ENCODE measurements at places on chromosomes 12 and 14.

- no peak overlapping the region for H3K27ac ChIP-seq
- no peaks in the 10 kb centered on the region for H3K4me1 ChIP-seq
- no peaks in the 10 kb centered on the region for H3K27me3 ChIP-seq
- H3K4me3 ChIP-seq = no peak overlapping the region
- no peak for DNase-seq
- H3K36me3 ChIP-seq = no peaks in the 10 kb centered on the region
Measured at GRCh38 chr12:5257763-5258495, 174.0 kb upstream of the NTF3 start.

GRCh38 chr14:90287791-90288190 lies 31.4 kb downstream of the PSMC1 start:
- H3K4me3 ChIP-seq = no peak overlapping the region
- DNase-seq = no peak
- no peak overlapping the region for H3K27ac ChIP-seq
- H3K4me1 ChIP-seq = no peaks in the 10 kb centered on the region
- H3K27me3 ChIP-seq = no peaks in the 10 kb centered on the region
- H3K36me3 ChIP-seq = peaks cover 14% of the 10 kb centered on the region

DNA sequence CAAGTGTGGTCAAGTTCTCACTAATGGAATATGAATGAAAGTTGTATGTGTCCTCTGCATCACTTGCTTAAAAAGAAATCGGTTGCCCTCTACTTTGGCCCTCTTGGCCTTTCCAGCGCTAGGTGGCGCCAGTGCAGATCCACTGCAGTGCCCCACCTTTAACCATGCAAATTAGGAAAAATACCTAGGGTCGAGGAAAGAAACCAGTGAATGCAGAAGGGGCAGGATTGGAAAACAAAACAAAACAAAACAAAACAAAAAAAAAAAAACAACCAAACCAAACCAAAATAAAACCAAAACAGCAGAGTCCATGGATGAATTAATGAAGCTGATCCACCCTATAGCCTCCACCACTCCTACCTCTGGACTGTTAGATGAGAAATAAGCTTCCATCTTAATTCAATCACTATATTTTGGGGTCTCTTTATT lies 12.9 kb upstream of the NEMF start:
- H3K4me3 ChIP-seq = no peak overlapping the region
- H3K4me1 ChIP-seq = no peaks in the 10 kb centered on the region
- no peaks in the 10 kb centered on the region for H3K36me3 ChIP-seq
- H3K27me3 ChIP-seq = no peaks in the 10 kb centered on the region
- no peak overlapping the region for H3K27ac ChIP-seq

DNA sequence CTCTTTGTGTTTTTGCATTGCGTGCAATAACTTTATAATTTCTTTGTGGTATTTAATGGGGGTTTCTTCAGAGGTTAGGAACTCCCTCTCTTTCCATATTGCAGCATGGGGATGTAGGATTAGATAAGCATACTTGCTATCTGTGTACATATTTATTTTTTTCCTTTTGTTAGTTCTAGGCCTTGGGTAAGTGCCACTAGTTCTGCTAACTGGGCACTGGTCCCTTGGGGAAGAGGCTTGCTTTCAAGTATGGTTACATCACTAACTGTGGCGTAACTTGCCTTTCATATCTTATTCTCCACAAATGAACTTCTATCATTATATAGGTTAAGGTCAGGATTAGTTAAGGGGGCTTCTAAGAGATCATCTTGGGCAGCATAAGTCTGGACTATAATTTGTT lies 31.5 kb upstream of the SLCO1B3 start:
- no peak for DNase-seq
- no peaks in the 10 kb centered on the region for H3K27me3 ChIP-seq
- H3K4me1 ChIP-seq = no peaks in the 10 kb centered on the region
- H3K27ac ChIP-seq = no peak overlapping the region
- no peaks in the 10 kb centered on the region for H3K36me3 ChIP-seq

GRCh38 chr12:105585107-105585506 lies 254.6 kb downstream of the C12orf75 start:
- H3K4me3 ChIP-seq = no peak overlapping the region
- H3K27me3 ChIP-seq = no peaks in the 10 kb centered on the region
- H3K36me3 ChIP-seq = no peaks in the 10 kb centered on the region
- H3K4me1 ChIP-seq = no peaks in the 10 kb centered on the region

DNA sequence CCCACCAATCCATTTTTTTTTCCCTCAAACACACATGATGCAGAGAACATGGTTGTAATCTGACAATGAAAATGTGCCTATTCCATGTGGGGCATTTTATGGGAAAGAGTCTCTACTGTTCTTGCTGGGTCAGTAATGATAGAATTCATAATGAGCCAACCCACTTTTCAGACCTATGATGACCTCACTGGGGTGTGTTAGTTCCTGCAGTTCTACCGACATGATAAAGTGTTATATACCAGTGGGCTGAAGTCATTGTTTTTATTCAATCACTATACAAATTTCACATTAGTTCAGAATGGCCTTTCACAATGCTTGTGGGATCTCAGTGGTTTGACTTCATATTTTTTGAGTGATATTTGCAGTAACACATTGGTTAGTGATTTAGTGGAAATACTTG lies 47.5 kb downstream of the PPFIBP1 start:
- H3K27me3 ChIP-seq = no peaks in the 10 kb centered on the region
- H3K27ac ChIP-seq = no peak overlapping the region
- no peaks in the 10 kb centered on the region for H3K36me3 ChIP-seq
- no peak overlapping the region for H3K4me3 ChIP-seq
- H3K4me1 ChIP-seq = no peaks in the 10 kb centered on the region

DNA sequence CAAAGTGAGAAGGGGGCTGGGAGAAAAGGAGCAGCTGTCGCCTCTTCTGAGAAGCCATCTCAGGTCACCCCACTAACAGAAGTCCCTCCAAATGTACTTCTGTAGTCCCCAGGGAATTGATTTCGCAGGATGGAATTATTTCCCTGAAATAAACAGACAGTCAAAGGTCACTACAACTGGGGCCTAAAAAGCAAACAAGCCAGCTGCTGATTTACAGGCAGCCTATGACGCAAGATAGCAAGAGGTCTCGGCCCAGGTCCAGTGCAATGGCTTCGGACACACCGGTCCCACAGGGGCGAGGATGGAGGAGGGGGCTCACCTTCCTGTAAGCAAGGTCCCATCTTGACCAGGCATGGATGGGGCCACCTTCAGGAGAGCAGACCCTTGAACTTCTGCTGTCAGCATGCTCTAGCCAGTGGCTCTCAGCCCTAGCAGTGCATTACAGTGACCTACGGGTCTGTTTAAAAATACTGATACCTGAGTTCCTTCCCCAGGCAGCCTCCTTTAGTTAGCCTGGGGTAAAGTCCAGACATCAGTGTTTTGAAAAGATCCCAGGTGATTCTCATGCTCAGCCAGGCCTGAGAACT lies 18.1 kb downstream of the NUAK1 start:
- H3K4me1 ChIP-seq = no peaks in the 10 kb centered on the region
- no peak for DNase-seq
- no peaks in the 10 kb centered on the region for H3K36me3 ChIP-seq
- peak overlapping the region; percentile 52 for H3K27ac ChIP-seq

DNA sequence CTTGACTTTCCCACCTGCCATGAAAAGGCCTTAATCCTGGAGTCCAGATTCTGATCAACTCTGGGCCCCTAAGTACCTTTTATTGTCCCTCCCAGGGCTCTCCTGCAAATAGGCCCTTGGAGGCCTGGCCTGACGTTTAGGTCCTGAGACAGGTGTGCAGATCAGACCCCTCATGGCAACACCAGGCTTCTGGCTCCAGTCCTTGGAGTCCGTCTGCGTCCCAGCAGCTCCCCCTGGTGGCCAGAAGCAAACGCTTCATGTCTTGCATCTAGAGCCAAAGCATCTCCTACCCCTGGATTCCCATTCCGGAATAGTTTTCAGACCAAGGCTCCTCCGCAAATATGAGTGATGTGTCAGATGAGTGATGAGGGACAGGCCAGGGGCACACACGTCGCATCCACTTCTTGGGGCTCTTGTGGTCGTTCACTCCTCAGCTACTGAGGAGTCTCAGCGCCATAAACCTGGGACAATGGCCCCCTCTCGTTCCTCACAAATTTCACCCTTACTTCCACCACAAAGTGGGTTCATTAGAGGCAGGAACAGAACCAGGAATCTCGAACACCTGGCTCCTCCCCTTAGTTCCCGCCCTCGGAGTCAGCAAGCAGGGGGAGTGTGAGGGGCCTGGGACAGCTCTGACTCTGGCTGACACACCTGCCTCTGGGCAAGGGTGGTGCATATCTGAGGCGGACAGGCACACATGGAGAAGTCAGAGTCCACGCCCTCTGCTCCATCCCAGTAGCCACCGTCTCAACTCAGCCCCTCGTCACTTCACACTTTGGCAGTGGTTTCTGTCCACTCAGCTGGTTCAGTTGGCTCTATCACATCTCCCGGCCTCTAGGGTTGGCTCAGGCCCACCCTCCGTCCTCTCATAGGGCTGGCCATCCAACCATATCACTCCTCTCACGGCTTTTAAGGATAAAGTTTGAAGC lies 77.9 kb upstream of the PWP1 start:
- H3K36me3 ChIP-seq = no peaks in the 10 kb centered on the region
- H3K4me3 ChIP-seq = no peak overlapping the region
- peak; percentile 80 for DNase-seq
- no peak overlapping the region for H3K27ac ChIP-seq
- no peaks in the 10 kb centered on the region for H3K27me3 ChIP-seq

DNA sequence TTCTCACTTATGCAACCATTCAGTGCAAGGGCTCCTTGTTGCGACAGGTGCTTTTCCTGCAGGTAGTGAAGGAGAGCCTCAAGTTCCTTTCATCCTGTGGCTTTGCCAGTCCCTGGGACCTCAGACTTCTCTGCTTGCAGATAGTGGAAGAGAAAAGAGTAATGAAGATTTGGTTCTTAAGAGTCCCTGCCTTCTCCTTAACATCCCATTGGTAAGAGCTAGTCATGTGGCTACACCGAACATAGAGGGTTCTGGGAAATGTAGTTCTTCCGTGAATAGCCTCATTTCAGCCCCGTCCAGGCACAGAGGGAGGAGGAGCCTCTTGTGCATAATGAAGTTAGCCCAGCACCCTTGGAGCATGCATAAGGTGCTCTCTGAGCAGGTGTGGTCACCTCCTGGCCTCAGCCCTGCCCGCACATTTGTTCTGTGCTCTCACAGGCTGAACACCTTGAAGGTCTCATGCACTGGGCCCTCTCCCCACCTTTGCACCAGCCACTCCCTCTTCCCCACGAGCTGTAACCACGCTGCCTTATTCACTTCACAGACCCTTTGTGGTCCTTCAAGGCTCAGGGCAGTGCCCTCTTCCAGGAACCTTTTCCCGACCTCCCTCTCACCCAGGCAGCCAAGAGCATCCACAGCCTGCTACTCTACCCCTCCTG lies 134.0 kb downstream of the BCL11B start:
- peak; percentile 24 for DNase-seq
- no peaks in the 10 kb centered on the region for H3K27me3 ChIP-seq
- H3K4me3 ChIP-seq = no peak overlapping the region
- H3K36me3 ChIP-seq = no peaks in the 10 kb centered on the region

DNA sequence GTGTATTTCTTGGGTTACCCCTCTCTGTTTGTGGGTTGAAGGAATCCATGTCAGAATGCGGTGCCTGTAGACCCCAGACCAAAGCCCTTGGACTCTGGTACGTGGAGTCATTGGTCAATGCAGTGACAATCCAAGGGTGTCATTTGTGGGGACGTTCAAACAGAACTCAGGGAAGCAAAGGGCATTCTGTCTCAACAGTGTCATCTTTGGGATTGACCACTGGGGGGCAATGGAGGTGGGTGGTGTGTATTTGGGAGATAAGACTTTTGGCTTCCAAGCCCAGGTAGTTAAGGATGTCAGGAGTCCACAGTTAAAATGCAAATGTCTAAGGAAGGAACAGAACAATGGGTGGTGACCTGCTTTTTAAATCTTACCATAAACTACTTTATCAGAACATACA lies 54.6 kb upstream of the CCDC175 start:
- H3K36me3 ChIP-seq = no peaks in the 10 kb centered on the region
- peak overlapping the region; percentile 65 for H3K4me3 ChIP-seq
- no peaks in the 10 kb centered on the region for H3K4me1 ChIP-seq
- no peak overlapping the region for H3K27ac ChIP-seq
- no peak for DNase-seq

- no peaks in the 10 kb centered on the region for H3K27me3 ChIP-seq
- peaks cover 7% of the 10 kb centered on the region for H3K36me3 ChIP-seq
- no peak overlapping the region for H3K27ac ChIP-seq
- no peak for DNase-seq
Measured at GRCh38 chr14:77469539-77469938, 11.6 kb downstream of the AHSA1 start.

DNA sequence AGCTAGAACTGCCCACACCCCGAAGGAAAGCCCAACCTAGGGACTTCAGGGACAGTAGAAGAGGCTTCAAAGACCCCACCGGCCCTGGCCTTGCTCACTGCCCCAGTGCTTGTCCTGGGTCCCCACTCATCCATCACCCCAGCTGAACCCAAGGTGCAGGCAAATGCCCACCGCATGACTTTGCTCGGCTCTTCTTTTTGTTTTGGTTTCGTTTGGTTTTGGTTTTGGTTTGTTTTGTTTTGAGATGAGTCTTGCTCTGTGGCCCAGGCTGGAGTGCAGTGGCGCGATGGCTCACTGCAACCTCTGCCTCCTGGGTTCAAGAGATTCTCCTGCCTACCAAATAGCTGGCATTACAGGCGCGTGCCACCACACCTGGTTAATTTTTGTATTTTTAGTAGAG lies 9.0 kb downstream of the CCDC85C start:
- no peaks in the 10 kb centered on the region for H3K4me1 ChIP-seq
- H3K27me3 ChIP-seq = no peaks in the 10 kb centered on the region
- H3K36me3 ChIP-seq = no peaks in the 10 kb centered on the region
- no peak overlapping the region for H3K27ac ChIP-seq
- DNase-seq = no peak

- no peaks in the 10 kb centered on the region for H3K36me3 ChIP-seq
- H3K4me1 ChIP-seq = no peaks in the 10 kb centered on the region
- H3K27ac ChIP-seq = no peak overlapping the region
- no peaks in the 10 kb centered on the region for H3K27me3 ChIP-seq
Measured at GRCh38 chr14:44662250-44662891, 155.3 kb upstream of the FSCB start.

DNA sequence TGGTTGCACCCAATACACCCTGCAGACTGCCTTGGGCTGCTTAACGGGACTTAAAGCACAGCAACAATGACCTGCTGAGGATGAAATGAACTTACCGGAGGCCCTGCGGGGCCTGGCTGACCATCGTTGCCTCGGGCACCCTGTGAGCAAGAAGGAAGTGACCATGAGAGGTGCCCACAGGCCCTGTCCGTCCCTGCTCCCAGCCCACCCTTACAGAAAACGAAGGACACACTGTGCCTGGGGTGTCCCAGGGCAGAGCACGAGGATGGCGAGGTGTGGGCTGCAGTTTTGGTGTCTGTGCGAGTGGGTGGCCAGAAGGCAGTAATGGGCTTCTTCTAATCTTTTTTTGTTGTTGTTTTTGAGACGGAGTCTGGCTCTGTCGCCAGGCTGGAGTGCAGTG lies 14.6 kb downstream of the COL2A1 start:
- H3K36me3 ChIP-seq = no peaks in the 10 kb centered on the region
- no peaks in the 10 kb centered on the region for H3K27me3 ChIP-seq
- H3K4me3 ChIP-seq = no peak overlapping the region

Measured in breast epithelium (tissue), 4 donors.